Right cardiac atrium (tissue), 5 donors: ENCODE measurements at places on chromosomes 6 and 20.
A peak's percentile ranks its signal among the peaks of the same experiment; 100 is the strongest.

GRCh38 chr6:38739532-38739931 lies 24.4 kb downstream of the DNAH8 start:
- no peak for DNase-seq

DNA sequence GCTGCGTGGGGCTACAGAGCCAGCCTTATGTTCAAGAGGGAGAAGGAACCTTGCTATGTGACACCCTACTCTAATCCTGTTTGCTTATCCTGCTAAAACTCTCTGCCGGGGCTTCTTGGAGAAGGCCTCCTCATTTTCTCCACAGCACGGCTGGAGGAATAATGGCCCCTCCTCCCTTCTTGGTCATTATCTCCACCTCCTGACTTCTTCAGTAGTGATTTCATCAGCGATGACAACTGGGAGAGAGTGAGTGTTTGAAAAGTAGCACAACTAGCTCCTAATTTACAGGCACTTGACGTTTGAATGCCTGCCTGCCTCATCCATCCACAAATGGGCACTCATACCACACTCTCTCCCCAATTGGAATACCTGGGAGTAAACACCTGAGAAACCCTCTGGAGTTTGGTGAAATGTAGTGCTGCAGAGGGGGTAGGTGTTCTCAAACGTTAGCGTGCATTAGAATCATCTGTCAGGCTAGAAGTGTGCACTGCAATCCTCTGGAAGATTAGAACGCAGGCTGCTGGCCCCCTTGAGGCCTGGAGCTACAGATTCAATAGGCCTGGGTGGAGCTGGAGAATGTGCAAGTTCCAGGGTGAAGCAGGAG lies 148.5 kb downstream of the FOXC1 start:
- DNase-seq: no peak

- no peak for DNase-seq
Measured at GRCh38 chr20:11182720-11183119, 508.9 kb upstream of the JAG1 start.

DNA sequence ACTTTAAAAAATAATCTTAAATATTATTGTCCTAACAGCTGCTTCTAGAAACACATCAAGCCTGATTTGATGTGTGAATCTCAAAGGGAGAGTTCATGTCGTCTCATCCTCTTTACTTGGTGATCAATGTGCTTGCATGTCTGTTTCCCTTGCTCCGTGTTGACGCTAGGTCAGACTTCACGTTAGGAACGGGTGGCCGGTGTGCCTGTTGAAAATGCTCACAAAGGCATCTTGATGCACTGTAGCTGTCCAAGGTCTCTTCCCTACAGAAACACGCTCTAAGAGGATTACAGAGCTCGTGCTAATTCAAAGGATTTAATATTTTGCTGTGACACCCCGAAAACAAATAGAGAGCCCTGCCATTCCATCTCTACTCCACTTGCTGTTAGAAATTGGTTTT lies 84.6 kb downstream of the ID4 start:
- DNase-seq: no peak

DNA sequence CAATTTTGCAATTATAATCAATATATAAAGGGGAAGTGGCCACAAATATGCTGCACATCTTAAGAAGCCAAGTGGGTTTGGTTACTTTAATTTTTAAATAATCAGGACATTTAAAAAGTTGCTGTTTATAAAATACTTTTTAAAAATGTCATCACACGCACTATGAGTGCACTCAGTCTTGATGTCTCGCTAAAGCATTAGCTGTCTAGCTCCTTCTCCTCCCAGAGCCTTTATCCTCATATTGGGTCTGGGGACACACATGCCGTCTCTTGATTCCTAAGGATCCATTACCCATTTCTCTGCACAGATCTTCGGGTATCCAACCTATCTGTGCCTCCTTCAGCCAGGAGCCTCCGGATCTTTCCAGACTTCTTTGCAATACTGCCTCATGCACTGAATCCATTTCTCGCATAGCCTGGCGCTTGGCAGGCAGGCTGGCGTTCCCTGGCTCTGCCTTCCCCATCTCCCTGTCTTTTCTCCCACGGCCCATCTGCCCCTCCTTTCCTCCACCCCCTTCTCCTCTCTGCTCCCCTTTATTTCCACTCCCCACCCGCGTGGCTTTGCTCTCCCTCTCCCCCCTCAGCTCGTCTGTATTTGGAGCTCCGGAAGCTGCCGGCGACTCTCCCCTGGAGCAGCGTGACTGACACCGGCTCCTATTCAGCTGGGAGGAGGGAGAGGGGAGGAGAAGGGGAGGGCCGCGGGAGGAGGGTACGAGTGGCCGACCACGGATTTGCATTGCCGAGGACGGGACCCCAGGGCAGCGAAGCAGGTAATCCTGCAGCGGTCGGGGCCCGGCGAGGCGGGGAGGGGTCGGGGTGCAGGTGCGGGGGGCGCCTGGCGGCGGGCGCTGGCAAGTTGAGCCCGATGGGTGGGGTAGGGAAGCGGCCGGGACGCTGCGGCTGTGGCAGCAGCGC lies at the start of gene CAP2:
CAP2 (plus strand) TSS at position 618 of the 914 bp plus-strand sequence. CDS start 27,961 bp downstream, outside the sequence.
- DNase-seq: peak; percentile 82

DNA sequence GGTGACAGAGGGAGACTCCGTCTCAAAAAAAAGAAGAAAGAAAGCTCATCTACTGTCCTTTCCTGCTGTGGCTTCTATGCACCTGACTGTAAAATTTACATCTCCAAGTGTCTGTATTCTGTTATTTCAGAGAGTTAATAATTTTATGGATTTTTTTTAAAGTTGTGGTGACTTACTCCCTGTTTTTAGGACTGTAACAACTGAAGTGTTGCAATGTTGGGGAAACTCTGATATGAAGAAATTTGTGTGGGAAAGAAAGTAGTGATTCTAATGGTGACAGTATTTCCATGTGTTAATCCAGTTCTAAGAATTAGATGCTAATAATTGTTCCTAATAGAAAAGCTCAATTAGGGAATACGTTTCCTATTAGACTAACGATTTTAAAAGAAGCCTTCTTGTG lies 27.4 kb downstream of the STX11 start:
- no peak for DNase-seq

GRCh38 chr6:116547358-116547757 lies 1.9 kb upstream of the TRAPPC3L start:
- DNase-seq: no peak

- no peak for DNase-seq
Measured at GRCh38 chr20:47508278-47508677, 6.6 kb downstream of the NCOA3 start.

- DNase-seq: no peak
Measured at GRCh38 chr6:41768545-41769308, 11.0 kb downstream of the FRS3 start.

DNA sequence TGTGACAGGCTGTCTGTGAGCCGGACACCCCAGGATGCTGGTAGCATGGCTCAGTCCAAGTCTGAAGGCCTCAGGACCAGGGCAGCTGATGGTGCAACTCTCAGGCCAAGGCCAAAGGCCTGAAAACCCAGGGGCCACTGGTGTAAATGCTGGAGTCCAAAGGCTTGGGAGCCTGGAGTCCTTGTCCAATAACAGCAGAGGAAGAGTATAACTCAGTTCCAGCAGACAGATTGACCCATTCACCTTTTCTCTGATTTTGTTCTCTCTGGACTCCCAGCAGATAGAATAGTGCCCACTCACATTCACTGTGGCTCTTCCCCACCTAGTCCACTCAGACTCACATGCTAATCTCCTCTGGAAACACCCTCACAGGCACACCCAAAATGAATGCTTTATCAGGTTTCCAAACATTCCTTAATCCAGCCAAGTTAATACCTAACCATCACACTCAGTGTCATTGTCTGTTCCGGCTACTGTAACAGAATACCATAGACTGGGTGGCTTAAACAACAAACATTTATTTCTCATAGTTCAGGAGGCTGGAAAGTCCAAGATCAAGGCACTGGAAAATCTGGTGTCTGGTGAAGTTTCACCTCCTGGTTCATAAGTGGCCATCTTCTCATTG lies 5.0 kb upstream of the TRAF3IP2 start:
- no peak for DNase-seq

DNA sequence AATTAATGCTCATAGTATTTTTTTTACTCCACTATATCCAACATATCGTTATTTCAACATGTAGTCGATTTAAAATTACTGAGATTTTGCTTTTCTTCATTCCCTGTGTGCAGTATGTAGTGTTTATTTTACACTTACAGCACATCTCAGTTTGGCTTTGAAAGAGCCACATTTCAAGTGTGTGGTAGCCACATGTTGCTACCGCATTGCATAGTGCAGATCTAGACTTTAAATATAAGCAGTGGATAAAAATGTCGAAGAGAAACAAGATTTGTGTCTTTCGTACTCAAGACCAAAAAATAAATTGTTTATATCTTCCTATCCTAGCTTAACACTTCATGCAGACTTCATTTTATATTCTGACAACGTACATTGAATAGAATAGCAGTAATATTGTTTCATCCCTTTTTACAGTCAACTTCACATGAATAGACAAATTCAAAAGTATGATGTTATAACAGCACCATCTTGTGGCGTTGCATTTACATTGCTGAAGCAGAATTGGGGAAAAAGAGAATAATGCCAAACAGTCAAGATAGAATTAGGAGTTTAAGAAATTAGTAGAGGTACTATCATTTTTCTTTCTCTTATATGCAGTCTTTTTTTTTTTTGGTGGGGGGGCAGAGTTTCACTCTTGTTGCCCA lies 29.9 kb downstream of the FBXO5 start:
- no peak for DNase-seq

DNA sequence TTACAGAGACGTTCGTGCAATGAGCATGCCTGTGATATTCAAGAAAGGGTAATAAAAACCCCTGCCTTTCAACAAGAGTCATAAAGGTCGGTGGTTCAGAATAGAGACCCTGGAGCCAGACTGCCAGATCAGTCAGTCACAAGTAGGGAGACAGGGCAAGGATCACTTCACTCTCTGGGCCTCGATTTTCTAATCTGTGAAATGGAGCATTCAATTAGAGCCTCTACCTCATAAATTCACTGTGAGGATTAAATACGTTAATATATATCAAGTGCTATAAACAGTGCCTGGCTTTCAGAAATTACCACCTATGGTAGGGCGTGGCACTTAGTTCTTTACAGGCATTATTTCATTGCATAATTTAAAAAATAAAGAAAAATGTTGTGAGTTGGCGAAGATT lies 43.7 kb upstream of the EYA2 start:
- no peak for DNase-seq

DNA sequence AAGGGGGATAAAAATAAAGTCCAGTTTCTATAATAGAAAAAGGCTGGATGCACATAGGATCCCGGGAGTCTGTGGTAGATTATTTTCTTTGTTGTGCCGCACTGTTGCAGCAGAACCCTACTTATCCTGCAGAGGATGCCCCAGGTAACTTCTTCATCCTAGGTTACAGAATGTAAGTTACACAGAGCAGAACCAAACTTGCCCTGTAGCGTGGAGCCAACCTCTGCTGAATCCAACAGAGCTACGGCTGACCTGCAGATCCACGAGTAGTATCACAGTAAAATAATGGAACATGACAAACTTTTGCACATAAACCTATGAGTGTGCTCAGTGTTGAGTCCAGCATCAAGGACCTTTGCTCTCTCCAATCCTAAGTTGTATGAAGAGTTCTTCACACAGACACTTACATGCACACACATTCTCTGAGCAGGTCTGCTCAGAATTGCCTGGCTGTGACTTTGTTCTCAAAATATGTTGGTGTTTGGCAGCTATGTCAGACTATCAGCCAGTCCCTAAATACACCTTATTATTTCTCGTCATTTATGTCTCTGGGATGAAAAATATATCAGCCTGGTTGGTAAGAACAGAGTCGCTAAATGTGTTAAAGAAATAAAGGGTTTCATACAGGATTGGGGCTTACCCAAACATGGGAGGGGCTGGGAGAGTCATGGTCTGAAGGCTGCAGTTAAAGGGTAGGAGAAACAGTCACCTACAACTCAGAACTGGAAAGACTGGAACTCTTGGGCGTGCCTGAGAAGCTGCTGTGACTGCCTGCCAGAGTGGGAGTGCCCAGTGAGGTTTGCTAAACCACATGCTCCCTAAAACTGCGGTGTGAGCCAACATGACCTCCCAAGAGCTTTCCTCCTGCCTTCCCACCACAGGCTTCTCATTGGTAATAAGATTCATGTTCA lies 165.1 kb upstream of the SLC24A3 start:
- peak; percentile 89 for DNase-seq

GRCh38 chr20:46709459-46710152 lies at the start of gene SLC2A10:
Gene SLC2A10, plus strand, starts transcription at chr20:46709649. Its CDS starts 88 bp downstream, at chr20:46709737.
- peak; percentile 90 for DNase-seq

DNA sequence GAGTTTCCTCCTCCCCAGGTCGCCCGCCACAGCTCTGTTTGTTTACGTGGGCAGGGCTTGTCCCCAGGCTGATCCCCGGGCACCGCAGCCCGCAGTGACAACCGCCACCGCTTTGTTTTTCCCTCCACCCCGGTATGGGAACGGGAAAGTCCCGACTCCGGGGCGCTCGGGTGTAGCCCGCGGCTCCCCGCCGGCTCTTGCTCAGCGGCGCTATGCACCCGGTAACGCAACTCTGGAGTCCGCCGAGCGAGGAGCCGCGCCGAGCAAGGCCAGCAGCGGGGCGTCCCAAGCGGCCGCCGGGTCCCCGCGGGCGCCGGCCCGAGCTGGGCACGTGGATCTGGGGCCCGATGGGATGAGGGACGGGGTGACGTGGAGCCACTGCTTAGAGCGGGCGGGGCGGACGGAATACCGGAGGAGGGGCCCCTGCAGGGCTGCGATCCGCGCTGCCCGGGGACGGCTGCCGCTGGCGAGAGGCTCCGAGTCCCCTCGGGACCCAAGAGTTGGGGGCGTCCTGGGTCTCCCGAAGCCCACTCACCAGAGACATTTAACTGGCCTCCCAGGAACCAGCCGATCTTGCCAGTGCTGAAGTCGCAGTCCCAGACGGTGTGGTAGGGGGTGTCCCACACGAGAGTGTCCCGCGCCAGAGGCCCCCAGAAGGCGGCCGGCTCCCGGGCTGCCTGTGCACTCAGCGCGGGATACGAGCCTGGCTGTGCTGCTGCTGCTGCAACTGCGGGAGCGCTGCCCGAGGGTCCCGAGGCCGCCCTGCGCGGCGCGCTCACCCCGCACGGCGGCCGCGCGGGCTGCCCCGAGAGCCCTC lies 497 bp downstream of the ACSS1 start:
- peak; percentile 91 for DNase-seq
